NCI-H69 (cell line): ENCODE measurements at places on chromosomes 3 and 15.

GRCh38 chr3:122974764-122975162 is 52.8 kb downstream of the SEMA5B start:
- no peak for DNase-seq

GRCh38 chr3:188558343-188559071 is 404.6 kb downstream of the LPP start:
- no peak for DNase-seq

- DNase-seq, result peak; percentile 75
Observed at GRCh38 chr3:15108082-15108545, 9.2 kb upstream of the RBSN start.

DNA sequence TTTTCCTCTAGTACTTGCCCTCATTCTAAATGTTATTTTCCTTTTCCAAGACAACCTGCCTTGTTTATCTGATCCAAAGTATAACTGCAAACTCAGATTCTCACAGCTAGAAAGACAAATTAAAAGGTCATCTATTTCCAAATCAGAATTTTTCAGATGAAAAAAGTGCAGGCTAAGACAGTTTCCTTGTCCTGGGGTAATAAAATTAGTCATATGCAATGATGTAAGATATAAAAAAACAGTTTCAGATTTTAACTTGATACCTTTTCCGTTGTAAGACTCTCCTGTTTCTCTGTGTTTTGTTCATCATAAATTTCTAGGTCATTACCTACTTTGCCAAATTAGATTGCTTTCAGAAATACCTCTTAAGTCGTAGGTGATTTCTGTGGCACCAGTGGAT is 238.4 kb upstream of the PEX5L start:
- DNase-seq, result no peak

DNA sequence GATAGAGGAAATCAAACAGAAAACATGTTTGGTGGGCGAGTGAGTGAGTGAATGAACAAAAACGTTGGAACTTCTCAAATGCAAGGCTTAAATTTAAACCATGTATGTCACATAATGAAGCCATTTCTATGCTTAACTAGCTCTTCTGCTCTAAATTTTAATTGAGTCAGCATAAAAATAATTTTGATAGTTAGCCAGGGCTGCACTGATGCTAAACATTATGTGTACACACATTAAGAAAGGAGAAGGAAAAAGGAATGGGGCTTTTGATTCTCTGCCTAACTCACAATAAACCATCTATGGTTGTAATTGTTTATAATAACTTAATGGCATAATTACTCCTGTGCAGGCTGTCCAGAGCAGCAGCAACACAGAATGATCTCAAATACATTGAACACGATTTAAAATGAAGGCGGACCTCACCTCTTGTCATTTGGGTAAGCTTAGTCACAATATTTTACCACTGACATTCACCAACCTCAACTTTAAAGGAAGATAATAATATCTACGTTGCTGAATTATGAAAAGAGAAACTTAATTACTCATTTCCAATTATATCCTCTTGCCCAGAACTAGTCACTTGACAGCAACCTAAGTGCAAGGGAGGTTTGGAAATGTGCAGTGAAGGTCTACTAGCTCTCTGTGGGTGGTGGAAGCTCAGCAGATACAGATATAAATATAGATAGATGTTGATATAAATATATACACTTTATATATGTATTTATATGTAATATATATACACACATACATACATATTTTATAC is 318.4 kb upstream of the TRIM42 start:
- DNase-seq, result peak; percentile 68

- DNase-seq, result no peak
Observed at GRCh38 chr3:127032296-127032990, 49.5 kb downstream of the PLXNA1 start.

GRCh38 chr15:79418693-79419279 is 13.3 kb upstream of the MINAR1 start:
- peak; percentile 85 for DNase-seq

DNA sequence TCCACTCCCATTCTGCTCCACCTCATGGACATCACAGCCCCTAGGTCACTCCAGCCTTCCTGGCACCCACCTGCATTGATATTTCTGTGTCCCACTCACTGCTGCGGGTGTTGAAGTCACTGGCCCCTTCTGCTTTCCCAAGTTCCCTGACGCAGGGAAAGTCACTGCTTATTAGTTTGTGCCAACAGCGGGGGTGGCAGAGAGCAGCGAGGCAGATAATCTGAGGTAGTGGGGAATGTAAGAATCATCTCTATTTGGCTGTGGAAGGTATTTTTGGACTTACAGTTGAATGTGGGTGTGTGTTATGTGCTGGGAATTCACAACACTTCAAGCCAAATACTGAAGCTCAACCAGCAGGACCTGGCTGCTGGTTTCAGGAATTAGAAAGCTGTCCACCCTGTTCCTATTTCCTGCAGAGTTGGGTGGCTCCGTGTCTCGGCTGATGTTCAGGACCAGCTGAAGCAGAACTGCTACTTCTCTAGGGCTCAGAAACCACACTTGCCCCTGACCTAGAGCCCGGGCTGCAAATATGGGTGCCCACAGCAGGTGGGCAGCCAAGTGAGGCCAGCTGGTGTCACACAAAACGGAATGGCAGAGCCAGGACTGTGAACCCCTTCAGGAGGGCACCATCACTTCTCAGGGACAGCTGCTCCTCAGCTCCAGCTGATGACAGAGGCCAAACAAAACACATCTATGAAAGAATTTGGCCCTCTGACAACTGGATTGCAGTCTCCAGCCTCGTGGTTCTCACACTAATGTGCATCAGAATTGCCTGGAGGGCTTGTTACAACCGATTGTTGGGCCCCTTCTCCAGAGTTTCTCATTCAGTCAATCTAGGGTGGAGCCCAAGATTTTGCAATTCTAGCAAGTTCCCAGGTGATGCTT is 57.7 kb downstream of the SEMA5B start:
- peak; percentile 33 for DNase-seq

DNA sequence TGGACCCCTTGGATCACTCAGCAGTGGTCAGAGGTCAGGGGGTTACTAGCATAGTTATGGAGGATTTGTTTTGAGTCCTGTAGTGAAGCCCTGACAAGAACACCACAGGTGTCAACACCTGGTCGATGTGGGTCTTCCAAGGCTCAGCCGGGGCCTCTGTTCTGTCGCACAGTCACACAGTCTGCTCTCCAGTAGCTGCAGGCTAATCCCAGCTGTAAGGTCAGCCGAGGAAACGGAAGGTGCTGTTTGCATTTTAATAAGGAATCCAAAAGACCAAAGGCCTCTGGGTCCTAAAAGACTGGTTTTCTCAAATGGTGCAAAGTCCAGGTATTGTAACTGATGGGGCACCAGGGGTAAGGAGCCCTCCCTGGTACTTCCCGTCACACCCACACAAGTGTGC is 71.7 kb downstream of the RPLP1 start:
- DNase-seq, result peak; percentile 55

GRCh38 chr15:95591270-95591669 is 739.2 kb upstream of the NR2F2 start:
- no peak for DNase-seq

DNA sequence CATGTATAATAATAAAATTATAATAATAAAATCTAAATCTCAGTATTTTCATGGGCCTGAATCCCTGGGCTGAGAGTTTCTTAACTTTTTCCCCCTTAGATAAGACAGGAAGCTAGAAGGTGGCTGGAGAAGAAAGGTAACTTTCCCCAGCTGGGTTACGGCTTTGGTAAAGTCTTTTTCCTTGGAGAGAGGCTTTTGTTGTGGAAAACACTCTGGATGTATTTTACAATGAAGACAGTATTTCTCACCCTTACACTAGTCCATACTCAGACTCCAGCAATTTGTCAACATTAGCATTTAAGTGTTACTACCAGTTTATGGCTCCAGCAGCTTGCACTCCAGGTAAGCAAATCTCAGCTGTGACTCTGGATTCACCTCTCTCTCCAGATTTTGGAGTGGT is 34.9 kb downstream of the APH1B start:
- no peak for DNase-seq

GRCh38 chr3:29354894-29355293 is 74.0 kb downstream of the RBMS3 start:
- peak; percentile 56 for DNase-seq

GRCh38 chr3:197542741-197543454 is 12.9 kb downstream of the BDH1 start:
- no peak for DNase-seq

- DNase-seq, result no peak
Observed at GRCh38 chr3:131840156-131840797, 194.5 kb downstream of the CPNE4 start.

GRCh38 chr15:77654975-77655374 is 22.3 kb upstream of the LINGO1 start:
- DNase-seq, result peak; percentile 64

- no peak for DNase-seq
Observed at GRCh38 chr3:67737906-67738865, 83.8 kb upstream of the SUCLG2 start.

GRCh38 chr3:29677421-29677820 is 396.6 kb downstream of the RBMS3 start:
- no peak for DNase-seq

- peak; percentile 13 for DNase-seq
Observed at GRCh38 chr3:169861871-169862270, 7.9 kb downstream of the LRRC31 start.

DNA sequence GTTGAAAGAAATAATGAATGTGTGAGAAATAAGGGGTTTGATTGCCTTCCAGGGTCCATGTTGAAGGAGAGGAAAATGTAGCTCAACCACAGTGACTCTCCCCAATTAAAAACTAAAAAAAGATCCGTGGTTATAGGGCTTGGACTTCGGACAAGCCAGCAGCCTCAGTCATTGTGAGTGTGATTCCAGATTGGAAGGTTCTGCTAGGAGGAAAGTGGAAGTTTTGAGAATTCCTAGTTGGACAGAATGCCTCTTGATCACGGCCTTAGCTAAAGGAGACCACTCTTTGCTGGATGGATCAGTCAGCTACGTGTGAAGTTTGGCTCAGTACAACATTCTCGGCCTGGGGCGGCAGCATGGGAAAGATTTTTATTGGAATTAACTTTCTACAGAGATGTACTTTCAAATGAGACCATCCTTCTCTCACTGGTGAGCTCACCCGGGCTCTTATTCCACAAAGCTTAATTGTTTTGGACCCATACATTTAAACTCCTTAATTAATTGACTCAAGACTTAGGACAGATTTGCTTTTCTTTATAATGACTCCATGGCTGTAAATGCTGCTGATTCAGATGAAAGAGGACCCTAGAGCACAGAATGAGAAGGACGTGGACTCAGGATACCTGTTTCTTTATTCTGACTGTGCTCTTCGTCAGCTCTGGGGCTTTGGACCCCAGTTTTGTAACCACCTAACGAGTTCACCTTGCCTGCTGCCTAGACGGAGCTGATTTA is 27.5 kb downstream of the FLNB start:
- DNase-seq, result no peak

DNA sequence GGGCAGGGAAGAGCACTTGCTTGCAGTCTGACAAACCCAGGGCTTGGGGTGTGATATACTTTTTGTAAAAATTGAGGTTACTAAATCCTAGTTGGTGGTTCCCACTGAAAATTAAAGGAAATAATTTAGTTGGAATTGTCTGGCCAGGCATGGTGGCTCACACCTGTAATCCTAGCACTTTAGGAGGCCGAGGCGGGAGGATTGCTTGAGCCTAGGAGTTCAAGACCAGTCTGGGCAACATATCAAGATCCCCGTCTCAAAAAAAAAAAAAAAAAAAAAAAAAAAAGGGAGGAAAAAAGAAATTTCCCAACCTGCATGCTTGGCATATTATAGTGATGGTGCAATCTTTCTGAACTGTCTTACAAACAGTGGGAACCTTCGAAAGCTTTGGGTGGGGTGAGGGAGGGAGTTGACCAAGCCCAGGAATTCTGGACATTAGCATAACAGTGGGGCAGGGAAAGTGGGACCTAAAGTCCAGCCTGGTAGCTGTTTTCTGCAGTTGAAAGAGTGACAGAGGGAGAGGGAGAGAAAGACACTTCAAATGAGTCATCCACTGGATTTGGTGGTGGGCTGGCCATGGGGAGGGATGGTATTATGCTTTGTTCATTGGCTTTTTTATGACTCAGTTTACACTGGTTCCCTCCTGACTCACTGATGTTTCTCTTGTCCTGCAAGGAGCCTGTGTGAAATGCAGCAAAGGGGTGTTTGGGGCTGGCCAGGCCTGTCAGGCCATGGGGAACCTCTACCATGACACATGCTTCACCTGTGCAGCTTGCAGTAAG is 41.1 kb downstream of the LIMD1 start:
- DNase-seq, result no peak

DNA sequence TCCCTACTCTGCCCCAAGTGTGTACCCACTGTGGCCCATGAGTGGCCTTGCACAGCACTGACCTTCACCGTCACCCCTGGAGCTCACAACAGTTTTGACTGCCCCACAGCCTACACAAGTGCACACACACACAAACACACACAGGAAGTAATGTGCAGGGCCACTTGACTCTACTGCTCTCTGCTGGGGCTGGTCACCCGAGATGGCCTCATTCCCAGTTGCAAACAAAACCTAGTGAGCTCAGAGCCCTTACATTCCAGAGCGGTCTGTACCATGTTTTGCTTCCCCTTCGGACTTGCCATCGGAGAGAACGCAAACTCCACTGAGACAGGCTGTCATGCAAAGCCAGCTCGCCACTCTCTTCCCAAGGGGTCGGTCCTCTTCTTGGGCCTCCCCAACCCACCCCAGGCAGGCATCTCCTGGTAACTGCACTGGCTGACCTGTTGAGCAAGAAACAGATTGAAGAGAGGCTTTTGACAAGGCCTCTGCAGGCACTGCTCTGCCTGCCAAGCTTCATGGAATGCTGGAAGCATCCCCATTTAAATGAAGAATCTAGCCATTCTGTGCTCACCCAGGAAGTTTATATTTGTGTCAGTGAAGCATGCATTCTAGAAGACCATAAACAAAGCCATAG is 232.0 kb upstream of the IGF1R start:
- no peak for DNase-seq

- no peak for DNase-seq
Observed at GRCh38 chr3:180274536-180274935, 237.8 kb upstream of the PEX5L start.
